ENCODE measurements at places on chromosomes 2 and 18.

DNA sequence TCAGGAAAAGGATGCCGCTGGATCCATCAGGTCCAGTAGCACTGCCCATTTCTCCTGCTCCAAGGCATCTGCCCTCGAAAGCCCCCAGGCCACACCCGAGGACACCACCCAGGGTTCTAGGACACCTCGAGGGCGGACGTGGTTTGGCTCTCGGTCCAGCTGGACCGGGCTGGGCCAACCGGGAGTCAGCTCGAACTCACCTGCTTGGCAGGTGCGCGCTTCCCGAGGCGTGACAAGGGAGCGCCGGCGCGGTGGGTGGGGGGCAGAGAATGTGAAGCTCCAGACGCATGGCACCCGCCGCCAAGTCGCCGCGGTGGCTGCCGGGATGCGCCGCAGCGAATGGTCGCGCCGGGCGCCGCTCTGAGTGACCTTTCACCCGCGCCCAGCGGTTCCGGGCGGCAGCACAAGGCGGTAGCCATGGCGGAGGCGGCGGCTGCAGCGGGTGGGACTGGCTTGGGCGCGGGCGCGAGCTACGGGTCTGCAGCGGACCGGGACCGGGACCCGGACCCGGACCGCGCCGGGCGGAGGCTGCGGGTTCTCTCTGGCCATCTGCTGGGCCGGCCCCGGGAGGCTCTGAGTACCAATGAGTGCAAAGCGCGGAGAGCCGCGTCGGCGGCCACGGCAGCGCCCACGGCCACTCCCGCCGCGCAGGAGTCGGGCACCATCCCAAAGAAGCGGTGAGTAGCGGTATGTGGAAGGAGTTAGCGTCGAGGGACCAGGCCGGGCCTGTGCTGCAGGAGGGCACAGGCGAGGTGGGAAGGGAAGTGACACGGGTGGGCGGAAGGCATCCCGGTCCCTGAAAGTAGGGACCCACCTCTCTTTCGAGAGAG, at the start of gene AGPS:
AGPS (plus strand) TSS at position 401 of the 830 bp plus-strand sequence; CDS start at position 418, 17 bp downstream.
- peak; percentile 74 for DNase-seq

DNA sequence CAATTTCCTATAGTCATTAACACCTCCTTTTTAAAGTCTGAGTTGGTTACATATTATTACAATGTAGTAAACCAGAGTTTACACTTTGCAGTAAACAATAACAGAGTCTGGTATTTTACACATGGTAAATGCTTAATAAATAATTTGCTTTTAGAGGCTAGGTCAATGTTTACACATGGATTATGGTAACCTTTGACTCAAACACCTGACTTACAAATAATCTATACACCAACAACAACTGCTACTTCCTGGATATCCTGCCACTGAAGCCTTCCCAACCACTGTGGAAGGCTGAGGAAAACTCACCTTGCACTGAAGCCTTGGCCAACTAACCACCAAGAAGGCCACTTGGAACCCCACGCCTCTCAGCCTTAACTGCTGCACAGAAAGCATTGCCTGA, 5.4 kb downstream of the ALS2 start:
- no peak for DNase-seq

- DNase-seq, result no peak
Measured at GRCh38 chr18:48921305-48922225, 29.2 kb downstream of the SMAD7 start.

DNA sequence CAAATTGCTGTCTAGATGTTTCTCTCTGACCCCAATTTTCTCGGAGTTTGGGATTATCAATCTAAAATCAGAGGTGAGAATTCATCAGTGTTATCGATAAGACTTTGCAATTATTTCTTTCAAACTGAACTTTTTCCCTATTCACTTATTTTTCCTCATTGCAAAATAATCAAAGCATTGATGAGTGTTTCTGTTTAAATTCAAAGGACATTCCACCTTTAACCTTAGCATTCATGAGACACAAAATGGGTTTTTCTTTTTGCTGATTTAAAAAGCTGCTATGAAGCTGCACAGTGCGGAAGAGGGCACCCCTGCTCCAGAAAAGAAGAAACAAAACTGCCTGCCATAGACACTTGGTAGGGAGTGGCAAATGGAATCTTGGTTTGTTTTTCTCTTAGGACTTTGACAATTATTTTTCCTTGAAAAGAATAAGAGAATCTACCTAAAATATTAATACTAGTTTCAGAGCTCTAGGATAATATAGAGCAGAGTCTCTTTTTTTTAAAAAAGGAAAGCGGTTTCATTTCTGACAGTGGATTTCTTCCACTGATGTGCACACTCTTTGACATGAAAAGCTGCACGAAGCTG, 203.4 kb downstream of the TGIF1 start:
- DNase-seq, result no peak

GRCh38 chr18:79305911-79306310, 89.8 kb upstream of the NFATC1 start:
- no peak for DNase-seq

DNA sequence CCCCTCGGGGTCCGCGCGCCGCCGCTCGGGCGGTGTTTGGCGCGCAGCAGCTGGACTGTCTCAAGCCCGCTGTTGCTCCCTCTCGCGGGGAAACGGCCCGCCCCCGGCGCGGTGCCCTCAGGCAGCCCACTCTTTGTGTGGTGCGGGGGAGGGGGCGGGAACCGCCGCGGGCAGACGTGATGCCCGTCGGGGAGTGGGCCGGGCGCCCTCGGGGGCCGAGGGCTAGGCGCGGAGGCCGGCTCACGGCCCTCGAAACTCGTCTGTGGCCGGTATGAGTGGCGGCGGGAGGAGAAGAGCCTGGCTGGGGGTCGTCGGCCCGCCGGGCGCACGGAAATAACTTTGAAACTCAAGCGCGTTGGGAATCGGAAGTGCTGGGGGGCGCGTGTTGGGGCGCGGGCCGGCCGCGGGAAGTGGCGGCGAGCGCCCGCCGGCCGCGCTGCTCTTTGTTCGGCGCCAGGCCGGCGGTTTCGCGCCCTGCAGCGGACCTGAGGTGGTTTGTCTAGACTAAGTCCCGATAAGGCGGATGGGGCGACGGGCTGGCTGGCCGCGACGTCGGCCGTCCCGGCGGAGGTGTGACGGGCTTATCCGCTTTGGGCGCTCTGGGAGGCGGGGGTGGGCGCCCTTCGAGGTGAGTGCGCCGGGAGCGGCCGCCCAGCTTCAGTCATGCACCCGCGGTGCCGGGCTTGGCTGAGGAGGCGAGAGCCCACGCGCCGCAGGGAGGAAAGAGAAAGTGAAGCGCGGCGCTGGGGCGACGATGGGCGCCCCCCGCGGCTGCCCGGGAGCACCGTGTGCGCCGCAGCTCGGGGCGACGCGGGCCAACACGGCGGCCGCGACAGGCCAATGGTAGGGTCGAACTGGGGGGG, 679 bp downstream of the PTMA start:
- DNase-seq, result no peak

DNA sequence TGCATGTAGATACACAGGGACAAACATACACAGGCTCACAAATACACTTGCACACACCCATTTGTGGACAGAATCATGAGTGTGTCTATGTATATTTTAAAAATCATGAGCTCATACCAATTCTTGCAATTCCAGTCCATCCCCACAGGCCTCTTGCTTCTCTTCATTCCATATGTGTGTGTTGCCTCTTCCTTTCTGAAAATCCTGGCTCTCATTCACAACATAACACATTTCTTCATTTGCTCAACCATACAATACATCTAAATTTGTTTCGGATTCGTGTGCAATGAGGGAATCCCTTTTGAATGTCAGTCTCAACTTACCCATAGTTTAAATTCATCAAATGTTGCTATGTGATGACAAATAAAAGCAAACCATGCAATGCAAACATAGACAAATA, 51.4 kb downstream of the GNAL start:
- no peak for DNase-seq

GRCh38 chr2:148602885-148603561, 41.5 kb upstream of the EPC2 start:
- DNase-seq, result no peak

GRCh38 chr18:46333431-46334135, 229.4 kb downstream of the HAUS1 start:
- peak; percentile 91 for DNase-seq

DNA sequence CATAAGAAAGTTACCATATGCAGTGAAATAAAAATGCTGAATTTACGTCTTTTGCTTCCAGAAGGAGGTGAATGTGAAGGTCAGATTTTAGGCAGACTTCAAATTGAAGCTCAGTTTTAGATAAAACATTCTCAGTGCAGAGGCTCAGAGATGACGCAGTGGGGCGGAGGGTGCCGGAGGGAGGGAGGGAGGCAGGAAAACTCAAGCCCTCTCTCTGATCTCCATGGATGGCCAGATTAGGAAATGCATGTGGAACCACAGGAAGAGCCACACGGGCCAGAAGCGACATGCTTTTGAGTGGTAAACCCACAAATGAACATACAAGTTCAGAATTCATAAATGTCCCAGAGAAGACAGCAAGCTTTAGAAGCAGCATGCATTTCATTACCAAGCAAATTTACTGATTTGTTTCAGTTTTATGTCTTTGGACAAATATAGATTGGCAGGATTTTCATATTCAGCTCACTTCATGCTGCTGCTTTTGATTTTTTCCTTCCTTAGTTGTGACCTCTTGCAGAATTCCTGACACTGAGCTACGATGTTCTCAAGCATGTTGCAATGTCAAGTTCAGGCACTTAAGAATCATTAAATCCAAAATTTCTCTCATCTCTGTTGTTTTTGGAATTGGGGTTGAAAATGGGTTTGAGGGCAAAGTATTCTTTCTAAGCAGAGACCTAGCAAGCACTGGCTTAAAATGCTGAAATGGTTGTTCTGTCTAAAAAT, 29.7 kb upstream of the APCDD1 start:
- no peak for DNase-seq

GRCh38 chr2:144154205-144154604, 365.7 kb downstream of the ZEB2 start:
- no peak for DNase-seq

GRCh38 chr18:42413870-42414269, 458.8 kb downstream of the PIK3C3 start:
- DNase-seq, result no peak

DNA sequence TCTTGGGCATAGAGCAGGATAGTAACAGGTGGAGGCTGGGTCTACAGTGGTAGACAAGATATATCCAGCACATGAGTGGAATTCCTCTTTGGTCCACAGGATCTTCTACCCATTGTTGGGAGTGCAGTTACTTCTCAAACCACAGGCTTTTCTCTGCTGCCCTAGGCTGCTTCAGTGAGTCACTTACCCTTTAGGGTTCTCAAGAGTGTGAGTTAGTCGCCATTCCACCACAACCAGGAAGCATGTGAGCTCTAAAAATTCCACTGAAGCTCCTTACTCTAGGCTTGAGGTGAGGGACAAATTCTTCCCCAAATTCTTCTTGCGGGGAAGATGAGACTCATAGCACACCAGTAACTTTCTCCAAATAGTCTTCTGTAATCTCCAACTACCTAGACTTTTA, 189.4 kb downstream of the PLCL1 start:
- no peak for DNase-seq

DNA sequence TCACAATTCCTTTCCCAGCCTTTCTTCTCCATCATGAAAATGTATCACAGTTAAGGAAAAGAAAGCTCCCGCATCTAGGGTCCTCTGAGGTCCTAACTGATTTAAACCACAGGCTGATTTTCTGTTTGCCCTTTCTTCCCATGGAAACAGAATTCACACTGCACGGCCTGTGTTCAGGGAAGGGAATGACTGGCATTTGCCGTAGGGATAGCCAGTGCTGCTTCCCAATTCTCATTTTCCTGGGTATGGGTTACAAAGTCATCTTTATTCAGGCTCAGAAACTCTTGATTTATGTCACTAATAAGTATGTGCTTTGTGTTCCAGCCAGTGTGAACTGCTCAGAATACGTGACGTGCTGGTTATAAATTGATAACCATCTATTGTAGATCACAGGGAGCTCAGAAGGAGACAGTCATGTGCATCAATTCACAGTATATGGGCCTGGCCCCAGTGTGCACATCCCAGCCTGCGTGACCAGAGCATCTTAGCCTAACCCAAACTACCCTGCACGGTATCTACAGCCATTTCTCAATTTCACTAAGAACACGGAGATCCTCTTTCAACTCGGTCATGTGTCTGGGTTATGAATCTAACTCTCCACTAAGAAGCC, 163.3 kb downstream of the LRRC30 start:
- DNase-seq, result no peak

GRCh38 chr2:207165121-207166038, at the start of gene KLF7:
KLF7 (minus strand) TSS chr2:207165948; CDS start chr2:207165568, 380 bp downstream.
- DNase-seq, result no peak

DNA sequence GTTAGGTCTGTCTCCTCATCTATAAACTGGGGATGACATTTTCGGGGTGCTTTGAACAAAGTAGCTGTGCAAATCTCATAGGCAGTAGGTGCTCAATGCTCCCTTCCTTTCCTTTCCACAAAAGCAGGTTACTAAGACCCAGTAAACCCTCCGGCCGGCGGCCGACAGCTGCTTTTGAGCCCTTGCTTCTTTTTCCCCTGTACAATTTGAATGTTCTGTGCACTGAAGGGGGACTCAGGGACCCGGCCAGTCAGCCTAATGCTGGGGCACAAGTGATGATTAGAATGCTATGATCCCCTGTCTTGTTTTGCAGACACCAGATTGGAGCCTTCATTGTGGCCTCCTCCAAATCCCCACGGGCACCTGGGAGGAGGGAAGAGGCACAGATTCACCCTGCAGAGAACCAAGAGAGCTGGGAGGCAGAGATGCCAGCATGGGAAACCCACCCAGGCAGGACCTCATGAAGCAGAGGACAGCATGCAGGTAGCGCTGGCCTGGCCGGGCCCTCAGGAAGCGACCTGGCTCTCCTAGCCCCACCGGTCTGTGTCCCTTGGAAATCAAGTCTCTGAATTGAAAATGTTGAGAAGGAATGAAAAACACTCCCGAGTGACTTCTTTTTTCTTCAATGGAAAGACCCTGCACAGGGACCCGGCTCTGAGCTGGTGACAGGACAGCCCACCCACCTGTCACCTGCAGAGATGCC, 128.6 kb upstream of the HDAC4 start:
- DNase-seq, result no peak

DNA sequence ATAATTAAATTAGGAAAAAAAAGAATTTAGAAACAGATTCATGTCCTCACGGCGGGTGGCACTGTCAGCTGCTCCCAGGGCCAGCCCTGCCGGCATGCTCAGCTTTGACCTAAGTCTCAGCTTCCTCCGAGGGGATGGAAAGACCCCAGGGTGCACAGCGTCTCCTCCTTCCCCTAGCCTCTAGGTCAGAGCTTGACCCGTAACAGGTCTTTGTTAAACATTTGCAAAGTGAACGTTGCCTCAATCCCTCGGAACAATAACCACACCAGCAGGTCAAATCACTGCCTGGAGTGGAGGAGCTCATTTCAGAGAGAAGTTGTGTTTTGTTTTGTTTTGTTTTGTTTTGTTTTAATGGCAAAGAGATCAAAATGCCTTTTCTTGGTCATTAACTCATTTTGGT, 171.3 kb downstream of the TMEM18 start:
- DNase-seq, result no peak

Data from HL-60 (cell line).